ENCODE measurements at places on chromosomes 6 and 20.

GRCh38 chr6:30061858-30062458 lies 893 bp downstream of the POLR1H start:
- DNase-seq, result no peak

DNA sequence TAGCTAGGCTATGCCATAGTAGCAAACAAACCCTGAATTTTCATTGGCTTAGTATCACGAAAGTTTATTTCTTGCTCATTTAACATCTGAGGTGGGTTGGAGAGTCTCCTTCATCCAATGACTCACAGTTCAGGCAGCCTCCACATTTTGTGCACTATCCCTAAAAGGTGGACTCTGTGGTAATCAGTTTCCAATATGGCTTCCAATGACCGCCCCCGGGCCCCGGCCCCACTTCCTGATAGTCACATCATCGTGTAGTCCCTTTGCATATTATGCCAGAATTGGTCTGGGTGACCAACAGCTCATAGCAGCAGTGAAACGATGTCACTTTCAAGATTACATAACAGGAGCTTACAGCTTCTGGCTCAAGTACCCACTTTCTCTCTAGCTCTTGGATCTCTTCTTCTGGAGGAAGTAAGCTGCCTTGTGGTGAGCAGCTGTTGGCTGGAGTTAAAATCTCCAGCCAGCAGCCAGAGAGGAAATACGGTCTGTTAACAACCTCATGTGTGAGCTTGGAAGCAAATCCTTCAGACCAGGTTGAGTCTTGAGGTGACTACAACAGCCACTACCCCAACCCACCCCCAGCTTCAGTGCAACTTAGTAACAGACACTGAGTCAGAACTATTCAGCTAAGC lies 7.8 kb downstream of the HCRTR2 start:
- no peak for DNase-seq

DNA sequence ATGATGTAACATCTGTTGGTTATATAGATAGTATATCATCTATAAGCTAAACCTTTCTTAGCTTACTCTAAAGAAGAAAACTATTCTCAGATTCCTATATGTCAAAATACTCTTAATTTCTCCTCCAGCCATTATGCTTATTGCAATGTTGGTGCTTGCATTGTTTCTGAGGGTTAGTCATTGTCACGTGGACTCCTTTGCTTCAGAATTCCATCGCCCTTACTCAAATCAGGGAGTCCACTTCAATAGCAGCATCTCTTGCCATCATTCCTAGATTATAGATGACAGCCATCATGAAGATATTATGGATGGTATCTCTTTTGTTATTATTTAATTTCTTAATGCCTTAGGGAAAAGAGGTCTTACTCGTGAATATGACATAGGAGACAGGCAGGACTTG lies 776.1 kb downstream of the TENT5A start:
- DNase-seq, result no peak

DNA sequence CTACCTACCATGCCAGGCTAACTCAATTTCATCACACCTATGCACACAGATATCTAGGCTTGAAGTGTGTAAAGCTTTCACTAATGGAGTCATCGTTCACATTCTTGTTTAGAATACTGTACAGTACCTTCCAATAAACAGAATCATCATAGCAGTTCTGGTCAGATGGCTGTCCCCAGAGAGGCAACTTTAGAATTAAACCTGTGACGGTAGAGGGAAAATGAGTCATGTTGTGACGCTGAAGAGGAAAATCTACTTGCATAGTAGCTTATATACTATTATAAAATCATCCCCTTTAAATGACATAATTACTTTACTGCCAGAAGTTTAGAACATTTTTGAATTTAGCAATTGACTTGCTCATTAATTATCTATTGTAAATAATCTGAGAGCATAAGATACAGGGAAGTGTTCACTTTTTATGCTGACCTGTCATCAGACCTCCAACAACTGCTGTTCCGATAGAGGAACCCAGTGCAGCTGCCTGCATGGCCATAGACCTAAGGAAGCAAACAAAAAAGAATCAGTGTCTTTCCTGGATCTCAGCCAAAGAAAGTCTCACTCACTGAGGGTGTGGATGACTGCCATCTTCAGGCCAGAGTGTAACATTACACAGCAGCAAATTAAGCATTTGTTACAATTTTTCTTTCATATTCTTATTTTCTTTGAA lies 29.8 kb downstream of the RHAG start:
- no peak for DNase-seq

DNA sequence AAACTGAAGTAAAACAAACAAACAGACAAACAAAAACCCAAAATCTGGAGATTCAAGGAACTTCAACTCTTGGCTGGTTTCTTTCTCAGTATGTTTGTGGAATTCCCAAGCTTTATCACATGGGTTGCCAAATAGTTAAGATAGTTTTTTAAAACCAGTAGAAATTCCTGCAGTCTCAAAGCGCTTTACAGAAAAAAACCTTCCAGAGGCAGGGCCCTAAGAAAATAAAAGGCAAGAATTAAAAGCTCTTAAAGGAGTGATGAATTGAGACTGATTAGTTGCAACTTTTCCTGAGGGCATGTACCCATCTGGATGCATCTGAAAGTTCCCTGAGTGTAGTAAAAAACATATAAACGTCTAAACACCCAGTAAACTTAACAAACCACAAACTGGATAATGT lies 25.9 kb upstream of the PTCHD4 start:
- DNase-seq, result no peak

All from central memory CD8-positive, alpha-beta T cell (primary cell).